ENCODE measurements at places on chromosomes 4 and X. TPM values are rescaled to one million over a fixed set of nuclear protein-coding genes. Genes with fewer than 3 reads are reported as not detected.
A peak's percentile ranks its signal among the peaks of the same experiment; 100 is the strongest.

FAM9B gene
- total RNA-seq = not detected

IL1RAPL1 gene
- 0.49 TPM for total RNA-seq

CRMP1 gene
- total RNA-seq = 37.7 TPM

AKAP14 gene
- total RNA-seq = not detected

ARHGAP36 gene
- total RNA-seq = 0.46 TPM

NCAPG gene
- total RNA-seq = 42.6 TPM

S100G gene
- total RNA-seq = not detected

GABRG1 gene
- total RNA-seq = 1.0 TPM

GPRIN3 gene
- total RNA-seq = 0.62 TPM

CT55 gene
- total RNA-seq = 0.87 TPM

NOCT gene
- total RNA-seq = 15.1 TPM

GRCh38 chr4:109174224-109174953, 128.1 kb downstream of the COL25A1 start:
- no peak for DNase-seq

DNA sequence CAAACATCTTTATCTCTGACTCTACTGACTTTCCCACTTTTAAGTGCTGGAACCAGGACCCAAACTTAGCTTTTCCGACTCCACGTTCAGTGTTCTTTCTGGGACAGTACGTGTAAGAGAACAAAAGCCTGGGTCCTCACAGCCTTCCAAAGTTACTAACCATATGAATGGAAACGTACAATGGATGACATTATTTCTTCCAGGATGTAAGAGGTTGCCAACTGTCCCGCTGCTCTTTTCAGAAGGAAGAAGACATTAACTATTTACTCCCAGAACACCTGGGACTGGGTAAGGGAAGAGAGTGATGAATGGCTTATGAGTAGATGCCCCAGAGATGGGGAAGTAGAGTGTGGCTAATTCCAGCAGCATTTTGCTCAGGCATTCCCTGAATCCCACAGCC, 114.7 kb downstream of the TRAPPC11 start:
- DNase-seq = no peak

DNA sequence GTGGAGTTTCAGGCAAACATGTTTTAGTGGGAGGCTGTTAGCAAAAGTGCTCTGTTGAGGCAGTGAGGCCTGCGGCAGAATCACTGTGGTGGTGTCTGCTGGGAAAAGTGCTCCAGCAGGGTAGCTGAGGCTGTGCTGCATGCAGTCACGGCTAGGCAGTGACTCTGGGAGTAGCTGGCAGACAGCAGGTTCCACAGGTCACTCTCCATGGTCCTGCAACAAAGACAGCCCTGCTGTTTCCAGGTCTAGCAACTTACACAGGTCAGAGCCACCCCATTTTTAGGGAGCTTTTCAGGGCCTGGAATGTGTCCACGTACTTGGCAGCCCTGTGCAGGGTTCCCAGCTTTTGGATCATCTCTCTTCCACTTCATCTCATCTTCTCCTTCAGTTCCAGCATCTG, 184.3 kb downstream of the NAA11 start:
- DNase-seq = no peak

DNA sequence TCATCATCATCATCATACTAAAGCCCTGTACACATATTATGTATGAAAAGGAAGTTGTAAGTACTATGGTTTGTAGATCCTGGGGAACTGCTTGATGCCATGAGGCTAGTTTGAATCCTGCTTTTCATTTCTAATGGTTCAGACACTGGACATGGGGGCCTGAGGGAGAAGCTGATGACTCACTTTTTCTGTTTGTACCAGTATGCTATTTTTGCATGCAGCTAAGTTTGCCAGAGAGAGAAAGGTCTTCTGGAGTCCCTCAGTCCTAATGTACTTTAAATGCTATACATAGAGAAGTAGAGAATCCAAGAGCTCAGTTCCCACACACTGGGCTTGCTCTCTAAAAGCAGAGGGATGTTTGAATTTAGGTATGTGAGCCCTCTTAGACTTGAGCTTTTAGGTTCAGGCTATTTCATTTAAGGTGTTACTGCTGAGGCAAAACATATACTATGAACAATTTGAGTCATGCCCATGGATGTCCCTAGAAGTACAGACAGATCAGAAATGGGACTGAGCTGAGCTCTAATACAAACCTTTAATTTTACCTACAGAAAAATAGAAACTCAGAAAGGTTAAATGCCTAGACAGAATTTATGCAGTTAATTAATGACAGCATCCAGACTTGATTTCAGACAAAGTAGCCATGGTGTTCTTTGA, 17.6 kb upstream of the HS3ST1 start:
- peak; percentile 23 for DNase-seq

DNA sequence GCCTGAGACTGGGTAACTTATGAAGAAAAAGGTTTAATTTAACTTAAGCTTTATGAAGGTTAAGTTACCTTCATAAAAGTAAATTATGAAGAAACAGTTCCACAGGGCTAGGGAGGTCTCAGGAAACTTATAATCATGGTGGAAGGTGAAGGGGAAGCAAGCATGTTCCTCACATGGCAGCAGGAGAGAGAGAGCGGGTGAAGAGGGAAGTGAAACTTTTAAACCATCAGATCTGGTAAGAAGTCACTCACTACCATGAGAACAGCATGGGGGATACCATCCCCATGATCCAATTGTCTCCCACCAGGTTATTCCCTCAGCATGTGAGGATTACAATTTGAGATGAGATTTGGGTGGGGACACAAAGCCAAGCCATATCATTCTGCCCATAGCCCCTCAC, 944.7 kb upstream of the NDST4 start:
- DNase-seq = no peak

GRCh38 chr4:7726665-7727413, 212.8 kb downstream of the AFAP1 start:
- DNase-seq = no peak

DNA sequence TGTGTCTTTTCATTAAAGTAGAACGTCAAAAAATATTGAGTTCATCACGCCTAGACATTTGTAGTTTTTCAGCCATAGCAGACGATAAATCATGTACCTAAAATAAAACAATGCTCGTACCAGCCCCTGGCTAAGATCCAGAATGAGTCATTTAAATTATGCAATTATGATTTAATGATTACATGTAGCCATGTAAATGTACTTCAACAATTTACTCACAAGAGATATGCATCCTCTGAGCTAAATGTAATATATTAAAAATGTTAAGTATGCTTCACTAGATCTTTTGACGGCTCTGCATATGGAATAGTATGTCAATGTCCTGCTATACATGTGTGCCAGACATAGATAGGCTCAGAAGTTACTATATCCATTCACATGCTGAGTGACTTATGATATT, 1077.8 kb downstream of the ARAP2 start:
- DNase-seq = no peak

DNA sequence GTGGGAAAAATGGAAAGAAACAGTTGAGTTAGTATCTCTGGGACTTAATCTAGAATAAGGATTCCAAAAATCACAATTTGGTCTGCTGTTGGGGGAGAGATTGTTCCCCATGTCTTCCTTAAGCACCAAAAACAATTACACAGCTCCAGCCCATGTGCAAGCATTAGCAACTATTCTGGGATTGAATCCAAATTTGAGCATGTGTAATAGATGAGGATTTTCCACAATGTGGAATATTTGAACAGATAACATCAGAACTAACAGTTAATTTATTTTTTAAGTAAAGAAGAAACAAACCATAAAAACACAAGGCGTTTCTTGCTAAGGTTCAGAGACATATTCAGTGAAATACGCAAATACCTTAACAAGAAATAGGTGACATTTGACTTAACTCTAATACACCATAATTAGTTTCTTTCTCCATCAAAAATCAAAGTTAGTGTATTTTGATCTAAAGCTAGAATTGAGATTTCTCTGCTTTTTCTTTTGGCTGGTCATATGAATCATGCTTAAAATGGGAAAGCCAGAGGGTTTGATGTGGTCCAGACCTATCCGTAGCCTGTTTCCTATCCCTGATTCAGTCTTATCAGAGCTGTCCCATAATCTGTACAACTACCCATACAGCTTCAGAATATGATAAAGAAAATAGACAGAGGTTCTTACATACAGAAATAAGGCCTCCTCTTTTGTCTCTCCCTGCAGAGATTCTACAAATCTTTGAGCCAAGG, 413.4 kb downstream of the PACRGL start:
- no peak for DNase-seq

- peak; percentile 6 for DNase-seq
Measured at GRCh38 chr4:183503497-183504063, 1.3 kb upstream of the ING2 start.

DNA sequence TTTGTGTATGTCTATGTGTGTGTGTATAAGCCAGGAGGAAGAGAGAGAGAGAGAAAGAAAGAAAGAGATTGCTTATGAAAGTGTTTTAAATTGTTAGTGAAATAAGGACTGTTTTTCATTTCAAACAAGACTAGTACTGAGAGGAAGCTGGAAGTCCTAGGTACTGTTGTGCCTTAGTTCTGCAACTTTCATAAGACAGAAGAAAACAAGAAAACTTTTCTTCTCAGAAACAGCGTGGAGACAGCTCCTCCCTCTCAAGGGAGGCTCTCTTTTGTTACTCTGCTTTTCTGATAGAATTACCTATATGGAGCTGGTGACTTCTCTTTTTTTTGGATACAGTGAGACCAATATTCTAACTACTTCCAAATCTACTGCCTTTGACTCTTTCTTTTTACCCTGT, 62.5 kb downstream of the BANK1 start:
- DNase-seq = no peak

GRCh38 chrX:38271154-38271716, 50.6 kb upstream of the SRPX start:
- DNase-seq = no peak

- no peak for DNase-seq
Measured at GRCh38 chr4:1113311-1114009, at the start of gene RNF212. TSS of gene RNF212 (minus strand) at chr4:1113564. CDS start at chr4:1113464, 100 bp downstream.

GRCh38 chr4:98747393-98748091, 89.1 kb upstream of the TSPAN5 start:
- no peak for DNase-seq

GRCh38 chrX:68114573-68115129, 318.6 kb downstream of the OPHN1 start:
- peak; percentile 52 for DNase-seq

GRCh38 chr4:166435449-166435848, 562.4 kb downstream of the TLL1 start:
- DNase-seq = peak; percentile 33

- no peak for DNase-seq
Measured at GRCh38 chr4:115028682-115029410, 84.6 kb downstream of the NDST4 start.

DNA sequence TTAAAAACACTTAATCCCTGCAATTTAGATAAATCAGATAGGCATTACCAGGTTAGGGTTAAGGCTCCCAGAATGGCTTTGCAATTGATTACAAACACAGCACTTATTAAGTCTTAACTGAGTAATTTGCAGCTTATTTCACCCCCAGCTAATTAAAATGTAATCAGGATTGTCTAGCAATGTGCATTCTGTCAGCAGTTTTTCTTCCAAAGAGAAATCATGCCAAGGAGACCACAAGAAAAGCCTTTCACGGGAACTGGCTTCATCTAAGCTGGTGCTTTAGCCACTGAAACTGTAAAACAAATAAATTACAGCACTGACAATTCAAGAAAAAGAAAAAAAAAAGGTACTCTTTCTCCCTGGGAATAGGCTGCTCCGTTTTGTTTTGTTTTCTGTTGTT, 2.1 kb downstream of the ANOS1 start:
- no peak for DNase-seq

DNA sequence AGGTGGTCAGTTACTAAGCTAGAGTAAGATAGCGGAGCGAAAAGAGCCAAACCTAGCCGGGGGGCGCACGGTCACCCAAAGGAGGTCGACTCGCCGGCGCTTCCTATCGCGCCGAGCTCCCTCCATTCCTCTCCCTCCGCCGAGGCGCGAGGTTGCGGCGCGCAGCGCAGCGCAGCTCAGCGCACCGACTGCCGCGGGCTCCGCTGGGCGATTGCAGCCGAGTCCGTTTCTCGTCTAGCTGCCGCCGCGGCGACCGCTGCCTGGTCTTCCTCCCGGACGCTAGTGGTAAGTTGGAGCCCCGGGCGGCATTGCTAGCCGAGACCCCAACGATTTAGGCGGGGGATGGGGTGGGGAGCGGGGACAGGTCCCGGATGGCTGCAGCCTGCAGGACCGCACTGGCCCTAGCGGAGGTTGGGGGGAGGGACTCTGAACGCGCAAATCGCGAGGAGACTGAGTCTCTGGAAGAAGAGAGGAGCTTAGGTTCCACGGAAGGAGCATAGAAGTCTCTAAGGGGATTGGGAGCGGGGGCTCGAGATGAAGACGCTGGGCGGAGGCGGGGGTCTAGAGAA, 573 bp downstream of the HTR2C start:
- DNase-seq = no peak

GRCh38 chr4:88526221-88526815, 2.7 kb upstream of the PYURF start:
- DNase-seq = no peak

- DNase-seq = no peak
Measured at GRCh38 chr4:10115271-10115796, 1.3 kb downstream of the WDR1 start.

DNA sequence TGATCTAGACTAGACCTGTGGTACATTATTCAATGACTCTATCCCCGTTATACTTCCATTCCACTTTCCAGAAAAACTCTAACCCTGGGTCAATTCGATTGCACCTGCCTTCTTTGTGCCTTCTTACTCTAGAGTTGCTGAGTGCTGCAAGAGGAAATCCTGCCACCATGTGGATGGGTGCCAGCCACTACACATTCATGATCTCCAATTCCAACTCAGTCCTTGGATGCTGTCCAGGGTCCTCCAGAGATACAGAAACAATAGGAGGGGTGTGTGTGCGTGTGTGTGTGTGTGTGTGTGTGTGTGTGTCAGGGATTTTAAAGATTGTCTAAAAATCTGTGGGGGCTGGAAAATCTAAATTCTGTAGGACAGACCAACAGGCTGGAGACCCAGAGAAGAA, 42.9 kb upstream of the INTS6L start:
- peak; percentile 70 for DNase-seq

DNA sequence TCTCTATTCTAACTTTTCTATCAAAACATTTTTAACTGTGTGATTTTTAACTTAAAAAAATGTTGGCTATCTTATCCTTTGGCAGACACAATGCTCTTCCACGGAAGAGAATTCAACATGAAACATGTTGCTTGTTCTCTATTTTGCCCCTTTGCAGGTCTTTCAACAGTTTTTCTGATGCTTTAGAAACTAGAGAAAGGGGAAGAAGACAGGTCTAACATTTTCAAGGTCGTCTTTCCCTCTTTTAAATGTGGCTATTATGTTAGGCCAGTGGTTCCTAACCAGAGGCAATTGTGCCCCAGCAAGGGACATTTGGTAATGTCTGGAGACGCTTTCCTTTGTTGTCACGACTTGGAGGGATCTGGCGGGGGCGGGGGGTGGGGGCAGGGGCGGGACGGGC, 95.0 kb downstream of the SH3KBP1 start:
- no peak for DNase-seq

GRCh38 chr4:1458581-1458980, 52.3 kb upstream of the NKX1-1 start:
- no peak for DNase-seq

GRCh38 chr4:120733968-120734367, 188.6 kb downstream of the PRDM5 start:
- DNase-seq = no peak

DNA sequence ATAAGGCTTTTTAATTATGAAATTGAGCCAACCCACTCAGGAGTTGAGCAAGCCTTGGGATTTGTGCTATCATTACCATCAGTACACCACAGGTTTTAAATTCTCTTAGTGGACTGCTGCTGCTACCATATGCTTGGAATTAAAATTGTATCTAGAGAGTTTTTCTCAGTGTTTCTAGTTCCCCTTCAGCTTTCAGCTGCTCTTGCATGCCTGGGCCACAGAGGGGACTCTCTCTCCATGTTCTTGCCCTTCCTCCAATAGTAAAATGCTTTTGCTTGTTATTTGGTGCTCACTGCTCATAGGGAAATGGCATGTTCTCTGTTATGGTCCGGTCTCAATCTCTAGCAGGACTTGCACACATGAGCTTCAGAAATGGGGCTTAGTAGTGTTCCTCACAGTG, 101.9 kb downstream of the IGSF1 start:
- DNase-seq = no peak
